ENCODE measurements at places on chromosomes 3 and 15.

GRCh38 chr3:152413240-152413639, 144.5 kb downstream of the MBNL1 start:
- no peak for DNase-seq

GRCh38 chr15:101807345-101807945, 4.1 kb downstream of the OR4F6 start:
- no peak for DNase-seq

- no peak for DNase-seq
Observed at GRCh38 chr3:87260270-87260669, 16.1 kb downstream of the POU1F1 start.

- DNase-seq: no peak
Observed at GRCh38 chr3:128727996-128728395, 2.0 kb downstream of the RAB7A start.

GRCh38 chr15:63318344-63318743, 40.9 kb downstream of the APH1B start:
- no peak for DNase-seq

Measured in activated B cell treated with CpG ODN at 0.5 μM for 24 hours (primary cell).